PC-9 (cell line): ENCODE measurements at places on chromosomes 3 and 15. TPM values are rescaled to one million over a fixed set of nuclear protein-coding genes. Genes with fewer than 3 reads are reported as not detected.

Gene SMCO1
- not detected in 2 replicates for total RNA-seq

Gene CXCR6
- total RNA-seq = 0.63 and 0.74 TPM in 2 replicates

Gene ZWILCH
- 26.3 and 30.3 TPM in 2 replicates for total RNA-seq

Gene PCSK6
- total RNA-seq = 26.3 and 27.2 TPM in 2 replicates

Gene FBN1
- 1.3 TPM in 2 replicates for total RNA-seq

Gene TTC21A
- total RNA-seq = 9.0 and 9.5 TPM in 2 replicates

Gene THRB
- 9.7 and 11.2 TPM in 2 replicates for total RNA-seq

Gene KLHL25
- 5.3 and 5.6 TPM in 2 replicates for total RNA-seq

Gene ZBTB47
- total RNA-seq = 8.1 and 9.6 TPM in 2 replicates

Gene DNAH12
- total RNA-seq = 0.10 and 0.22 TPM in 2 replicates

Gene RFTN1
- 0.41 TPM in 1 of 2 replicates, not detected in the other for total RNA-seq

Gene WWTR1
- 73.5 and 85.3 TPM in 2 replicates for total RNA-seq

Gene OSBPL10
- 42.0 and 56.9 TPM in 2 replicates for total RNA-seq

Gene USP13
- total RNA-seq = 24.7 and 24.8 TPM in 2 replicates

Gene PAQR9
- not detected in 2 replicates for total RNA-seq

Gene LRRC2
- total RNA-seq = 0.08 and 0.22 TPM in 2 replicates

Gene BMF
- total RNA-seq = 8.2 and 11.0 TPM in 2 replicates

Gene DHFR2
- total RNA-seq = 6.4 and 8.2 TPM in 2 replicates

Gene GP9
- not detected in 2 replicates for total RNA-seq

Gene ALCAM
- 110 and 132 TPM in 2 replicates for total RNA-seq

Gene TMEM45A
- 21.6 and 31.1 TPM in 2 replicates for total RNA-seq

Gene ZPLD1
- total RNA-seq = not detected in 2 replicates

Gene ANKUB1
- not detected in 2 replicates for total RNA-seq

Gene ACTRT3
- total RNA-seq = 1.5 and 2.4 TPM in 2 replicates

Gene PDZRN3
- total RNA-seq = not detected in 2 replicates

Gene GOLGA8S
- total RNA-seq = 0.09 TPM in 1 of 2 replicates, not detected in the other

Gene CPEB1
- total RNA-seq = not detected in 2 replicates

Gene ALDH1A2
- total RNA-seq = 3.1 and 4.0 TPM in 2 replicates

Gene MAN2C1
- total RNA-seq = 94.3 and 143 TPM in 2 replicates

Gene ATP6V1A
- 56.2 and 75.1 TPM in 2 replicates for total RNA-seq

Gene PATL2
- total RNA-seq = 0.61 and 2.0 TPM in 2 replicates

Gene CHL1
- not detected in 2 replicates for total RNA-seq

Gene CCDC9B
- 141 and 168 TPM in 2 replicates for total RNA-seq

Gene PLOD2
- 27.4 and 30.3 TPM in 2 replicates for total RNA-seq

Gene IQCH
- total RNA-seq = 7.5 and 8.6 TPM in 2 replicates

Gene CACNA1D
- total RNA-seq = not detected in 2 replicates

Gene ACVR2B
- 11.0 and 12.4 TPM in 2 replicates for total RNA-seq
